T-helper 1 cell (primary cell): ENCODE measurements at places on chromosomes 4 and X.

- DNase-seq, result no peak
Measured at GRCh38 chr4:24820541-24820940, 25.2 kb downstream of the SOD3 start.

DNA sequence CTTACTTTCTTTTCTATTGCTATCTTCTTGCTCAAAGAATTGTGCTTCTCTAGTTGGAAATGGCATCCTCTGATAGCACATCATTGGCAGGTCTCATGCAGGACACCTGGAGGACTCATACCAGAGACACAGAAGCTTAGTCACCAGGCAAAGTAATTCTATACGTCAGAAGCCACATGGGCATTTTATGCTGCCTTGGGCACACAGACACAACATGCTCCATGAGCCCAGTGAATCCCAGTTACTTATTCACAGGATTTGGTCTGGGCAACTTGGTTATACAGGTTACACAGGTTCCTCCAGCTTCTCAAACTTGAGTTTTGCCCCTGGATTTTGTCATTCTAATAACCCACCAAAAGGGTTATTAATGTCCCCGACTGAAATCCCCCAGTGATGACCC lies 7.1 kb downstream of the RASSF6 start:
- DNase-seq, result no peak

GRCh38 chr4:39494354-39494753 lies 32.9 kb downstream of the UGDH start:
- no peak for DNase-seq

GRCh38 chrX:21723084-21723483 lies 34.8 kb downstream of the SMPX start:
- DNase-seq, result no peak

DNA sequence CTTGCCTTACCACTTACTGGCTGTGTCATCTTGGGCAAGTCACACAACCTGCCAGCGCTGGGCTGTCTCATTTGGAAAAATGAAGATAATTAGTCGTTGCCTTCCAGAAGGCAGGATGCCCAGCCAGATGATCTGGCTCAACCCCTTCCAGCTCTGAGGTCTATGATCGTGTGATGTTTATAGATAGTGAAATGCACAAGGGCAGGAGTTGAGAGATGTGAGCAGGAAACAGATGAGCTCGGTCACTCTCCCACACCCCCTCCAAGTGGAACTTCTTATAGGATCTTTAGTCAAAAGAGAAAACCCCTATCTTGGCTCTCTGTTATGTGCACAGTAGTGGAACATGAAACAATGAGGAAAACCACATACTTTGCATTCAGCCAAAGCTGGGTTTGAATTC lies 336.8 kb upstream of the PPARGC1A start:
- no peak for DNase-seq

DNA sequence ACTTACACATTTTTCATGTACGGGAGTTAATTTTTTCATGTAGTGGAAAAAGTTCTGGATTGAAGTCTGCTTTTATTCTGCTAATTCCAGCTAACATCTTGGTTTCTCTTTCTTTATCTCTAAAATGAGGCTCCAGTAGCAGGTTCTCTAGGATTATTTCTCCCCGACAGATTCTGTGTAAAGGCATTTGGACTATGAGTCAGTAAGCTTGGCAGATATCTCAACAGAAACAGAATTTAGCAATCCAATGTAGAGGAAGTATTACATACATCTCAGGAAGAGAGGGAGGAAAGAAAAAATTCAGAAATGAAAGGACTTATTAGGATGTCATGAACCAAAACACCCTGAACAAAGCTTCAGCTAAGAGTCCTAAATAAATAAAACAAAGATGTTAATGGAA lies 1682.3 kb upstream of the TENM3 start:
- DNase-seq, result no peak

DNA sequence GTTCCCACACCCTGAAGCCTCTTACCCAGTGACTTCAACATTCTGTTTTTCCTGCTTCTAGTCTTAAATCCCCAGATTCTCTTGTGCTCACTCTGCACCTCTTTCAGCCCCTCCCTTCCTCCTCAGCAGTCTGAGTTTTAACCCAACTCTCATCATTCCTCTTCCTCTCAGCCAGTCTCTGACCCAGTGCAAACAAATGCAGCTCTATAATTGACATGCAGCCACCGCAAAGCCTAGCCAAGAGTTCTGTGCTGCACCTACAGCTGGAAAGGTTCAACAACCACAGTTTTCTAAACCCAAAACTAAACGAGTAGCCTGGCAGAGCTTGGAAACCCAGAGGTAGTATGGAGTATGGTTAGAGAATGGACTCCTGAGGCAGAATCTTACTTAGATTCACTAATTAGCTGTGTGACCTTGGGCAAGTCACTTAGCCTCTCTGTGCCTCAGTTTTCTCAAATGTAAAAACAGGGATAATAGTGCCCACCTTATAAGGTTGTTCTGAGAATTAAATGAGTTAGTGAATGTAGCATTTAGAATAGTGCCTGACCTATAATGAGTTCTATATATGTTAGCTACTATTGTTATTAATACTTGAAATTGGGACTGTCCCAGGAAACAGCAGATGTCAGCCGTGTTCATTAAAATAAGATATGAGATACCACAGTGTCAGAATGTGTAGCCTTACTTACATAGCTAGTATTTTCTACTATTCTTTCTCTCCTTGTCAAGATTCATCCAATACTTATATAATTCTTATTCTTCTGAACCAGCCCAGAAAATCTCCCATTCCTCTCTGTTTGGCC lies 3.5 kb downstream of the TMEM154 start:
- no peak for DNase-seq
